Activated CD8-positive, alpha-beta memory T cell treated with anti-CD3 and anti-CD28 coated beads for 1 hour (primary cell): ENCODE measurements at places on chromosomes 6 and 20.

- DNase-seq, result no peak
Measured at GRCh38 chr6:36098920-36099647, 31.2 kb upstream of the MAPK13 start.

DNA sequence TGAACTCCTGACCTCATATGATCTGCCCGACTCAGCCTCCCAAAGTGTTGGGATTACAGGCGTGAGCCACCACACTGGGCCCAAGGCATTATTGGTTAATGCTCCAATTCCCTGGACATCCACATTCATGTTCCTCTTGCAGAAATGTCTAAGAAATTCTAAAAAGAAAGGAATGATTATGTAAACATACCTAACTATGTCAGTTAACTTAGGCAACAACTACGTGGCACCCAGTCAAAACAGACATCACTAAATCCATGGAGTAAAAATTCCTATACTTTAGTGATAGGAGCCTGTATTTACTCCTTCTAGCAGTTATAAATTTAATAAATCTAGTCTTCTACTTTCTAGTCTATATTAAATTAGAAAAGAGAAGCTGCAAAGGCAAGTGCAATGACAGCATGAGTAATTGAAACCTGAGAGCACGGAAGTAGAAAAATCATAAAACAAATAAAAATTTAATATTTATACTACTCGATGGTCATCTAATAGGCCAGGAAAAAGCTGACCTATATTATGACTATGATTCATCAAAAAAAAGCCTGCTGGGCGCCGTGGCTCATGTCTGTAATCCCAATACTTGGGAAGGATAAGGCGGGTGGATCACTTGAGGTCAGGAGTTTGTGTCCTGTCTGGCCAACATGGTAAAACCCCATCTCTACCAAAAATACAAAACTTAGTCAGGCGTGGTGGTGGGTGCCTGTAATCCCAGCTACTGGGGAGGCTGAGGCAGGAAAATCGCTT lies 4.2 kb downstream of the AHI1 start:
- DNase-seq, result no peak

GRCh38 chr6:134519465-134519864 lies 201.6 kb upstream of the SGK1 start:
- no peak for DNase-seq

- no peak for DNase-seq
Measured at GRCh38 chr6:46583081-46583480, 69.5 kb downstream of the CYP39A1 start.

GRCh38 chr6:82331031-82331773 lies 32.4 kb upstream of the TPBG start:
- DNase-seq, result no peak

- no peak for DNase-seq
Measured at GRCh38 chr6:105389543-105389942, 13.3 kb downstream of the PREP start.

DNA sequence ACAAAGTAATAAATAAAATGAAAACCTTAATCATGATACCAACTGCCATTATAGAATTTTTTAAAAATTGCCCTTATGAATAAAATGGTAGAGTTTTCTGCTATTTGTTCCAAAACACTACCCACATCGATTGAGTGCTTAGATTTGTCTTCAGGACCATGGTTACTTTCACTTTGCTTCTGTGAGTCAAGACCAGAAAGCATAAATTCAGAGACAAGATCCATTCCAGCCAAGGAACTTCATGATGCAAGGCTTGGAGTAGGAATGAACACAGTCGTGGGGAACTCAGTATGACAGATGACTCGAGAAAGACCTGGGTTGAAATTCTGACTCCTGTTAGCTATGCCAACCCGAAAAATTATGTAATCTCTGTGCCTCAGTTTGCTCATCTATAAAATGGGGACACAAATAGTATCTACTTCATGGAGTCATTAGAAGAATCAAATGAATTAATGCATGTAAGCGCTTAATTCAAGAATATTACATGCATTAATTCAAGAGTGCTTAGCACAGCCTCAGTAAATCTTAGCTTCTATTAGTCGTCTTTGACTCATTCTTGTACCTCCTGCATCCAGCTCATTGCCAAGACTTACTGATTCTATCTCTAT lies 72.5 kb upstream of the MYLIP start:
- no peak for DNase-seq

GRCh38 chr6:111757342-111757741 lies 115.9 kb downstream of the FYN start:
- DNase-seq, result no peak

DNA sequence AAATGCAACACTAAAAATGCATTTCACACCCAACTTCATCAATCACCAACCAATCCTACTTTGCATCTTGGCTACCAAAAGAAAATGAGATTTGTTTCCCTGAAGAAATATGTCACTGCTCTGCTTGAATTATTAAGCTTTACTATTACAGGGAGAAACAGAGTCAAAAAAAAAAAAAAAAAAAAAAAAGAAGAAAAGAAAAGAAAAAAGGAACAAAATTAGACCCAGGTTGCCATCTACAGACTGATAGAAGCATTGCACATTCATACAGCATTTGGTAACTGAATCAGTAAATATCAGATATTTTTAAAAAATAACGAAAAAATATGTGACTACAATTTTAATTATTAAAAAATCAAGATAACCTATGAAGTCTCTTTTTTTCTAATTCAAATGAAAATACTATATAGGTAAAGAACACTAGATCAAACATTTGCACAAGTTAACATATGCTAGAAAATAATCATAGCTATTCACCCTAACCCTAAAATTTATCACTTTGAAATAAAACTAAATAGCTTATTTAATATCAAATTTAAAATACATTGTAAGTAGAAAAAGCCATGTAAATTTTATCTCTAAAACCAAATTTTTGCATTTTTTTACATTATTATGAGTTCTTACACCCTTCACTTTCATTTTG lies 83.3 kb downstream of the DCDC2 start:
- DNase-seq, result no peak

DNA sequence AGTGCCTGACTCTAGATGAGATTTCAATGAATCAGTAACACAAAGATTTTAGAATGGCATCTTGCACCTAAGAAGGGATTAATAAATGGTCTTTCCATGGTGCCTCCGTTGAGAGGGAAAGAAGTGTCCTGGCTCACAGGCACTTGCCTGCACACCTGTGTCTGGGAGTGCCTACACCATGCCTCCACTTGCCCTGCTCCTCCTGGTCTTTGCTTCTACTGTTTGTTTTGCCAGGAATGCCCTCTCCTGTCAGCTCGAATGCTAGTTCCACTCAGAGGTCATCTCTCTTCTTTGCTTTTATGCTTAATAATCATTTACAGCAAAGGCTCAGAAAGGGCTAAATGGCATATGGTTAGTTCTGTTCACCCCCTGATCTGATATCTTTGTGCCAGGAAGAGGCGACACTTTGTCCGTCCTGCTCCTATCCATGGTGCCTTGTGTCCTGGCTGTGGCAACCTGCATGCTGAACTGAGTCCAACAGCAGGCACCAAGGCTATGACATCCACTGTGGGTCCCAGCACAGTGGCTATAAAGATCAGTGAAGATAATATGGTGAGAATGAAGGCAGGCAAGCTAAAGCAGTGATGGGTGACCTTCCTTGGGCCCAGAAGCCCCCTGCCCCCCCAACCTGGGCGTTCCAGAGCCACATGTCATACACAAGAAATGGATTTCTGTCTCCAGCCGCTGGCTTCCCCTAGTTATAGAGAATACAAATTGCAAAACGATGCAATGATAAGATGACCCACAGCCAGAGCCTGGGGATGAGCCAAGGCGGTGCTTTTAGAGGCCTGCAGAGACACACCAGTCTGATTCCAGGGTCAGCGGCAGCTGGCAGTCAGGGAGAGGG lies 1.4 kb downstream of the C6orf132 start:
- DNase-seq, result no peak

DNA sequence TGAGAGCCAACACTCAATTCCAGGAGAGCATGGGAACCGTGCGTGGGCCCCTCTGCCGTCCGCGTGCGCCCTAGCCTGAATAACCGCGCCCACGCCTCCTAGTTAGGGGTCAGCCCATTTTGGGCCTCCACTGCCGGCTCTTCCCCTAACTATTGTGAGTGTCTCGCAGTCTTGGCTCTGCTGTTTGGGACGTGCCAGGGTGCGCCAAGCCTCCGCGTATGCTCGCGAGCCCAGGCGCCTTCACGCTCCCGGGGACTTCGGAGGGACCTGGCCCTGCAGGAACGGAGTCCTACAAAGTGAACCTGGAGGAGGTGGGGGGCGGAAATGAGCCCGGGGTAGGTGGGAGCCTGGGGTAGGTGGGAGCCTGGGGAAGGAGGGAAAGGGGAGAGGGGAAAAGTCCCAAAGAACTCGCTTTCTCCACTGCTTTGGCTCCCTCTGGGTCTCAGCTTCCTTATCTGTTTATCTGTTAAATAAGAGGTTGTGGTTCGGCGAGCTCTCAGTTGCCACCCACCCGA lies 873 bp upstream of the GCM2 start:
- no peak for DNase-seq

- no peak for DNase-seq
Measured at GRCh38 chr6:130993292-130993765, 69.7 kb downstream of the EPB41L2 start.

GRCh38 chr6:91523511-91523910 lies 936.6 kb upstream of the MAP3K7 start:
- no peak for DNase-seq

- DNase-seq, result no peak
Measured at GRCh38 chr6:87968435-87969278, 79.0 kb upstream of the SPACA1 start.

DNA sequence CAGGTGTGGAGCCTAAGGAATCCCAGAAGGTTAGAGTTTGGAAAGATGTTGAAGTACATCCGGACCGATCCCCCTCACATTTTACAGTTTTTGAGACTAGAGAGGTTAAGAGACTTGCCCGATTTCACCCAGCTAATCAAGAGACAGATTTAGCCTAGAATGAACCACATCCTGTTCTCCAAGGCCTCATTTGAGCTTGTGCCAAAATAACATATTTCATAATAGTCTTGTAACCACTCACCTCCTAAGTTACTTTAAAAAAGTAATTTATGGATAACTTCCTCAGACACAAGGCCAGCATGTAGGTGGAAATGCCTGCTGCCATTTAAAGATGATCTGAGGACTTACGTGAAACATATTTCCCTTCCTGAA lies 39.8 kb upstream of the ARHGAP18 start:
- DNase-seq, result no peak

GRCh38 chr20:62259294-62259565 lies 20.9 kb downstream of the OSBPL2 start:
- no peak for DNase-seq

GRCh38 chr6:41353333-41353732 lies 17.9 kb downstream of the NCR2 start:
- DNase-seq, result no peak

GRCh38 chr6:6612308-6612707 lies 23.8 kb downstream of the LY86 start:
- no peak for DNase-seq

DNA sequence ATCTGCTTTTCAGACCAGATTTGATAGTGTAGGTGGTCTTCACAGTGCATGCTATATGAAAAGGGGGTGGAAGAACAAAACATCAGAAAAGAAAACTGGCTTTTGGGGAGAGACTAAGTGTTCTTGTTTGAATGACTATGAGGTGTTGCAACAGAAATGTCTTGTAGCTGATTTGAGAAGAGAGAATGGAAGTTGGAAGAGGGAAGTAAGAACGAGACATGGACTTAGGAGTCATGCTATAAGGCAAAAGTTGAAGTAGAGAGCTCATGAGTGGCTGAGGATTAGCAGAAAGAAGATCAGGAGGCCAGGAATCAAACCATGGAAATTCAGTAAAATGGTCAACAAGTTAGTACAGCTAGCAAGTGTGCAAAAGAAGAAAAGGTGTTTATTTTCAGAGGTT lies 32.1 kb downstream of the FNDC1 start:
- DNase-seq, result no peak

DNA sequence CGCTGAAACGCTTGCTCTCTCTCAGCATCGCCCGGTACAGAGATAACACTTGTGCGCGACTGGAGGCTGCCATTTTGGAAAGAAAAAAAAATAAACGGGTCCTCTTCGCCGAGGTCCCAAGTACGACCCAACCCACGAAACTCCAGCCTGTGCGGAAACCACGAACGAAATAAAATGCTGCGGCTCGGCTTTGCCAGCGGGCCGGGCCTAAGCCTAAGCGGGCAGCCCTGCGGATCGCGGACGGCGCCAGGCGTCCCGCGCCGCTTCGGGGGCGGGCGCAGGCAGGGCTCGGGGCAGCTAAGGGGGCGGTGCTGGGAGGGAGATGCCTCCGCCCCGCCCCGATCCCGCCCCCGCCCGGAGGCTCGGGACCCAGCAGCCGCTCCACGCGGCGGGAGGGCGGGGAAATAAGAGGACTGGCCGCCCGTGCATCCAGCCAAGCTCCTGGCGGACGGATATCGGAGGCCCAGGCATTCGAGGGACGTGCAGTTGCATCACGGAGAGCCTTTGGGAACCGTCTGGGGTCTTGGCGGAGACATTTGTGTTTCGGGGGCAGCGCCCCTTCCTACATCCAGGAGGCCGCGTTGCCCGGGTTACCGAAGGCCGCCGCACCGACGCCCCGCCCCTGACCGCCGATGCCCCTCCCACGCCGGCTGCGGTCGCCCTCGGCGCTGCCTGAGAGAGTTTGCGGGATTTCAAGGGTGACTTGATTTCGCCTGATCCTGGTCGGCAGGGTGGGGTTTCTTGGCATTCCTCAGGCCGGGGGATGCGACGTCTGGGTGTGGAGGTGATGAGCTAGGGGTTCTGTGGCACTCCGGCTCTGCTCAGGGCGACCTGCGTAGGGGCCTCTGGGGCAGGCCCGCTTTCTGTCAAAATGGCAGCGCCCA lies at the start of the genes FARS2 and LYRM4:
Gene FARS2 (plus strand): TSS at position 853 of the 884 bp plus-strand sequence.
Gene LYRM4 (minus strand): TSS at position 290 of the 884 bp plus-strand sequence. CDS start 217 bp downstream, at position 73.
- DNase-seq, result peak; percentile 72

GRCh38 chr6:43628393-43629103 lies 516 bp downstream of the GTPBP2 start:
- DNase-seq, result no peak

- no peak for DNase-seq
Measured at GRCh38 chr6:56400273-56400672, 152.9 kb upstream of the COL21A1 start.

- DNase-seq, result no peak
Measured at GRCh38 chr6:21423106-21423854, 170.3 kb upstream of the SOX4 start.

DNA sequence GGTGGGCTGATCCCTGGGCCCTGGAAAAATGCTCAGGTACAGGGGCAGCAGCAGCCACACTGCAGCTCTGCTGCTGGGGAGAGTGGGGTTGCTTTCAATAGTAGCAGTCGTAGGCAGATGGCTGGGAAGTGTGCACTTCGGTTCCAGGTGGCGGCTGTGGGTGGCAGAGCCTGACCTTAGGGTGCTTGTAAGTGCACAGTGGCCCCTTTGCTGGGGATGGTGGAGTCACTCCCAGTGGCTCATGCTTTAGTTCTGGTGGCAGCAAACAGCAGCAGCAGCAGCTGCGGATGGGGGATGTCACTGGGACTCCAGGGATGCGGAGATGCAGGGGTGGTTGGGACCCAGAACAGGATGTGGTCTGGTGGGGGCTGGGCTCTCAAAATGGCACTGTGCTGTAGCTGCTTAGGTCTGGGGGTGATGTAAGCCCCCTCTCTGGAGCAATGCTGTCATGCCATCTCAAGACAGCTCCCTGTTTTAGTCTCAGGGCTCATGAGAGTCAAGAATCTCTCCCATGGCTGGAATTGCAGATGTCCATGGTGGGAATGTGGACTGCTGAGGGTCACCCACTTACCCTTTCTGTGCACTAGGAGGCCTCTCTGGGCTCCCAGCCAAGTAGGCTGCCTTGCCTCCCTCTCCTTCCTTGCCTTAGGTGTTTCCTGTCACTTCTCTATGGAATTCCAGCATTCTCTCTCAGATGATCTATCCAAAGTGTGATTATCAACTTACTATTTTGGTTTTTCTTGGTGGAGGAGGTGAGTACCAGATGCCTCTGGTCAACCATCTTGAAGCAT lies 146.7 kb upstream of the SLC22A23 start:
- DNase-seq, result no peak
